ENCODE measurements at places on chromosomes 5 and 9. TPM values are rescaled to one million over a fixed set of nuclear protein-coding genes. Genes with fewer than 3 reads are reported as not detected.
A peak's percentile ranks its signal among the peaks of the same experiment; 100 is the strongest.

Gene NME5
- 10.4 TPM for polyA plus RNA-seq

Gene DMXL1
- polyA plus RNA-seq = 19.5 TPM

Gene ADRA1B
- polyA plus RNA-seq = 0.84 TPM

Gene TBCA
- polyA plus RNA-seq = 287 TPM

DNA sequence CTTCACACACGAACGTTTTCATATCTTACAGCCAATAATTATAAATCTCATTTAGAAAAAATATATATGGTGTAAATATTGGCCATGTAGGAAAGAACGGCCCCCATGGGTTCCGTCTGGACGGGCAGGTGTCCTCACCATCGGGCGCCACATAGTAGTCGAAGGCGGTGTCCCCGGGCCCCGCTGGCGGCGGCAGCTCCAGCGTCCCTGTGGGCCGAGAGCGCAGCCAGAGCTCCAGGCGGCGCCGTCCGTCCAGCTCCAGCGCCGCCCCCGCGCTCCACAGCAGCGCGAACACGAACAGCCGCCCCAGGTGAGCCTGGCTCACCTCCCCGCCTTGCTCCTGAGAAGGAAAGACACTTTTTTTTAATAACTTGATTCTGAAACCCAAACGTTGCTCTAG lies 134.6 kb downstream of the DNAH5 start:
- no peak for DNase-seq
- H3K36me3 ChIP-seq = no peaks in the 10 kb centered on the region
- H3K4me1 ChIP-seq = no peaks in the 10 kb centered on the region
- no peak overlapping the region for H3K4me3 ChIP-seq
- H3K27me3 ChIP-seq = no peaks in the 10 kb centered on the region

DNA sequence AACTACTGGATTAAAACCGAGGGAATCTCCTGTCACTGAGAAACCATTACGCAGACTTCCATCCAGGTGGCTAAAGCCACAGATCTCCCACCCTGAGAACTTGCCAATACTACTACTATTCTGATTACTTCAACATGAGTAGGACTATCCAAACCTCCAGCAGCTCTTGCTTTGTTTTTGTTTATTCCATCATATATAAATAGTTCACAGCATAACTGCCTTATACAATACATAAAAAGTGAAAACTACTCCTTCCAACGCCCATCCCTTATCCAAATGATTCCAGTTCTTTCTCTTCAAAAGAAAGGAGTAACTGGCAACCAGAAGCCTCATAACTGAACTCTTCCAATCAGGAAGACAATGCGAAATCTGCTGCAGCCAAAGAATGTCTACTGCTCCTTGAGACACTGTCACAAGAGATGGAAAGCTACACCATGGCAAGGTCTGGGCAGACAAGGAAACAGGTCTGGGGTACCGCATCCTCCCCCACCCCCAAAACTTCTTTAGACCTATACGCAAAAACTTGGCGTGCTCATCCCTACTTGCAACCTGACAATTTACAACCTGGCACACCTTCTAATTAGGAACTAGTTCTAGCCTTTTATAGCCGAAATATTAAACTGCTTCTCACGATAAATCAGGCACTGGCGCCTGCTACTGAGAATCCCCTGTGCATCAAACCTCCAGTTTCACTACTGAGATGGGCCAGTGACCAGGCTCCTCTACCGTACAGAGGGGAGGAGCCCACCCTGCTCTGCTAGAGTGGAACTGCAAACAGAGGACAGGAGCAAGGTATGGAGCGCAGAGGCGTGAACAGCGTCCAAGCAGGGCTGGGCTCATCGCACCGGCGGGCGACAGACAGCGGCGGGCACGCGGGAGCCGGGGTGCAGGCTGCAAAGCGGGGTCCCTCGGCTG lies 986 bp downstream of the PLPP1 start:
- no peaks in the 10 kb centered on the region for H3K27me3 ChIP-seq
- peak overlapping the region; percentile 79 for H3K4me3 ChIP-seq

GRCh38 chr5:66615136-66615535 lies 18.9 kb downstream of the MAST4 start:
- H3K36me3 ChIP-seq = no peaks in the 10 kb centered on the region
- H3K27ac ChIP-seq = no peak overlapping the region
- H3K27me3 ChIP-seq = no peaks in the 10 kb centered on the region

- no peaks in the 10 kb centered on the region for H3K4me1 ChIP-seq
- H3K36me3 ChIP-seq = no peaks in the 10 kb centered on the region
- H3K27me3 ChIP-seq = no peaks in the 10 kb centered on the region
Measured at GRCh38 chr9:98961513-98962180, 17.9 kb downstream of the COL15A1 start.

- no peaks in the 10 kb centered on the region for H3K4me1 ChIP-seq
- H3K27me3 ChIP-seq = no peaks in the 10 kb centered on the region
- H3K27ac ChIP-seq = no peak overlapping the region
- H3K4me3 ChIP-seq = no peak overlapping the region
Measured at GRCh38 chr5:57929271-57929670, 446.7 kb upstream of the ACTBL2 start.

DNA sequence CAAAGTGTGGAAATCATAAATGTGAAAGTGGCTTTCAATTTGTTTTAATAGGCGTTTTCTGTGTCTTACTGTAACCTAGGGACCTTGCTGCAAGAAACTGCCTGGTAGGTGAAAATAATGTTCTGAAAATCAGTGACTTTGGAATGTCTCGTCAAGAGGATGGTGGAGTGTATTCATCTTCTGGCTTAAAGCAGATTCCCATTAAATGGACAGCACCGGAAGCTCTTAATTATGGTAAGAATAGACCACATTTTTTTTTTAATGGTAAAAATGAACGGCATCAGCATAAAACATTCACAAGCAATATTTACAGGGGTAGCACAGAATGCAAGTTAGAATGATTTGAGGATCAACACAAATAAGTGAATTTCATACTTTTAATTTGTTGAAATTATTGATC lies 229.1 kb downstream of the PJA2 start:
- no peaks in the 10 kb centered on the region for H3K36me3 ChIP-seq
- no peaks in the 10 kb centered on the region for H3K27me3 ChIP-seq
- no peak for DNase-seq
- H3K4me1 ChIP-seq = peaks cover 3% of the 10 kb centered on the region
- H3K27ac ChIP-seq = no peak overlapping the region

- no peaks in the 10 kb centered on the region for H3K36me3 ChIP-seq
- H3K27me3 ChIP-seq = no peaks in the 10 kb centered on the region
- H3K27ac ChIP-seq = no peak overlapping the region
- H3K4me3 ChIP-seq = no peak overlapping the region
Measured at GRCh38 chr9:20226345-20226744, 396.0 kb downstream of the MLLT3 start.

- H3K27ac ChIP-seq = no peak overlapping the region
- H3K36me3 ChIP-seq = no peaks in the 10 kb centered on the region
- no peak for DNase-seq
- H3K4me1 ChIP-seq = no peaks in the 10 kb centered on the region
- H3K27me3 ChIP-seq = no peaks in the 10 kb centered on the region
Measured at GRCh38 chr5:181156758-181157157, 9.4 kb downstream of the OR2V2 start.

DNA sequence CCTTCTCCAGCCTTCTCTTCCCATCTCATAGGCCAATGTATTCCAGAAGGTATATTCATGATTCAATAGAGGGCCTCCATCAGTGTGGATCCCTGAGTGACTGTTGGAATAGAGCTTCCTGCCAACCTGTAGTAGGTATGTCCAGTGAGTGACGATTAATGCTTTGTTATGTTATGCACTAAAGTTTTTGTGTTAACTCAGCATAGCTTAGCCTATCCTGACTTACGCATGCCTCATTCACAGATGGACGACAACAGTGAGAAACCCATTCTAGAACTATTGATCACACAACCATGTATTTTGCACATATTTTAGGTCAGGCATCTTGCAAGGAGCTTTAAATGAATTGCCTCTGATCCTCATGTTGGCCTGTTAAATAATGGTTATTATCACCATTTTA lies 225.5 kb upstream of the TRIM32 start:
- H3K36me3 ChIP-seq = no peaks in the 10 kb centered on the region
- peaks cover 7% of the 10 kb centered on the region for H3K4me1 ChIP-seq
- no peaks in the 10 kb centered on the region for H3K27me3 ChIP-seq
- H3K4me3 ChIP-seq = no peak overlapping the region
- DNase-seq = no peak

- H3K27ac ChIP-seq = no peak overlapping the region
- no peak overlapping the region for H3K4me3 ChIP-seq
- peak; percentile 61 for DNase-seq
- no peaks in the 10 kb centered on the region for H3K27me3 ChIP-seq
- H3K4me1 ChIP-seq = no peaks in the 10 kb centered on the region
Measured at GRCh38 chr9:137286975-137287383, 9.5 kb downstream of the TOR4A start.

DNA sequence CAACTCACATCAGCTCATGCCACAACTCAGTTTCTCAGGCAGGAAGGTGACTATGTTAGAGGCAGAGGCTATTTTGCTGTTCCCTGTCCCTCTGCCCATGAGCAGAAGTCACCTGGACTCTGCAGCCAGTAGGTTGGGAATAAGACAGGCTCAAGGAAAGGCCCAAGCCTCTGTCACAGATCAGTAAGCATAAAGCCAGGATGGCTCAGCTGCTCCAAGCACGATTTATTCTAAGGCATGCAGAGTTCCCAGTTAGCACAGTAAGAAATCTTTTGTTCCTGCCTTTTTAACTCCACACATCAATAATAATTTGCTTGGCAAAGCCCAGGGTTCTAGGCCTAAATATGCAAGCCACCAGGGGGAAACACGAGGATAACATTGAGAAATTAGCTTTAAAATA lies 249.0 kb upstream of the ADRA1B start:
- no peak overlapping the region for H3K4me3 ChIP-seq
- no peak overlapping the region for H3K27ac ChIP-seq
- H3K27me3 ChIP-seq = no peaks in the 10 kb centered on the region
- no peak for DNase-seq
- no peaks in the 10 kb centered on the region for H3K36me3 ChIP-seq
- no peaks in the 10 kb centered on the region for H3K4me1 ChIP-seq

- no peak for DNase-seq
- peak overlapping the region; percentile 98 for H3K4me3 ChIP-seq
- H3K4me1 ChIP-seq = no peaks in the 10 kb centered on the region
- H3K36me3 ChIP-seq = no peaks in the 10 kb centered on the region
- H3K27ac ChIP-seq = peak overlapping the region; percentile 74
Measured at GRCh38 chr9:136886610-136887597, 588 bp downstream of the TRAF2 start.

GRCh38 chr5:178839319-178839704 lies 20.4 kb upstream of the ZNF354B start:
- H3K27ac ChIP-seq = no peak overlapping the region
- H3K27me3 ChIP-seq = no peaks in the 10 kb centered on the region
- no peaks in the 10 kb centered on the region for H3K4me1 ChIP-seq
- H3K4me3 ChIP-seq = no peak overlapping the region
